Left renal cortex interstitium (tissue), 4 donors: ENCODE measurements at places on chromosomes 13 and 19.

DNA sequence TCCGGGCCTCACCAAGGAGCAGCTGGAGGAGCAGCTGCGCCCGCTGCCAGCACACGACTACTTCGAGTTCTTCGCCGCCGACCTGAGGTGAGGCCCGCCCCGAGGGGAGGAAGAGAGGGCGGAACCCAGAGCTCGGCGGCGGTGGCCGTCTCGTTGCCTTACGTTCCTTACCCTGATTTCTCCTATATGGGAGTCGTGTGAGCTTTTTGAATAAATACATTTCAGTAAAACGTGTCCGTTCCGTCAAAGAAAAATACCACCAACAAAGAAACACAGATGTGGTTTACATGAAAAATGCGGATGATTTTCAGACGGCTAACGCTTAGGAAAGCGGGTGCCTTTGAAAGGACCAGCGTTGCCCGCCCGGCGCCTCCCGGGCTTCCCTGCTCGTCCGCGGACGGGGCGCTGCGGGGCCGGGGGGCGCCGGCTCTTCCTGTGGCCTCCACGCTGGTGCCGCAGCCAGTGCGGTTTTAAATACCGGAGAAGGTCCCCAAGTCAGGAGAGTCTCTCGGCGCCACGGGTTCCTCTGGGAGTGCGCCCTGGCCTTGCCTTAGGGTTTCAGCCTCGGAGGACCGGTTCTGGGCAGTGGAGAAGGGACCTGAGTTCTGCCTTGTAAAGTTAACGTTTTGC is 755 bp downstream of the UPF3A start:
- DNase-seq: peak; percentile 77

GRCh38 chr13:75787249-75787928 is 151.3 kb downstream of the LMO7 start:
- DNase-seq: no peak

DNA sequence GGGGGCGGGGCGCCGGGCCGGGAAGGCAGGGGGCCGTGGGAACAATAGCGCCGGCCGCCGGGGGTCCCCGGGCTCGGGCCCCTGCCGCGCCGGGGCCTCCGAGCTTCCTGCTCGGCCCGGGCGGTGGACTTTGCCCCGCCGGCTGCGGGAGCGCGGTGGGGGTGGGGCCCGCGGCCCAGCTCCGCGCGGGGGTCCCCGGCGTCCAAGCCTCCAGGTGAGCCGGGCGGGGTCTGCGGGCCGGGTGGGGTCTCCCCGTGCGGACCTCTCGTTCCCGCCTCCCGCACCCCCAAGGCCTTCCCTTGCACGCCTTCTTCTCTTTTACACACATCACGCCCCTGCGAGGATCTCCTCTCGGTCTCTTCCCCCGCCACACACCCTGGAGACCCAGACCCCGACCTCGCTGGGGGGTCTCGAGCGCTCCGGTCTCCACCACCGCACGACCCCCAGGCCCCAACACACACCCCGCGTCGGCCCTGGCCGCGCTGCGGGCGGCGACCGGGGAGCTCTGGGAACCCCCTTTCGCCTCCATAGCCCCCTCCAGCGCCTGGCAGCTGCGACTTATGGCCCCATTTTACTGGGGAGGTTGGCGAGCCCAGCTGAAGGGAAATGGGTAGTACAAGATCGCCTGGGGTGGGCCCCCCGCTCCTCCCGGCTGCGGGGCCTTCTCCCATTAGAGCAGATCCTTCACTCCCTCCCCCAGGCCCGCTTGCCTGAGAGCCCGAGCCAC is 711 bp downstream of the CAMSAP3 start:
- no peak for DNase-seq

GRCh38 chr13:112333756-112334543 is 42.2 kb upstream of the SPACA7 start:
- DNase-seq: no peak

DNA sequence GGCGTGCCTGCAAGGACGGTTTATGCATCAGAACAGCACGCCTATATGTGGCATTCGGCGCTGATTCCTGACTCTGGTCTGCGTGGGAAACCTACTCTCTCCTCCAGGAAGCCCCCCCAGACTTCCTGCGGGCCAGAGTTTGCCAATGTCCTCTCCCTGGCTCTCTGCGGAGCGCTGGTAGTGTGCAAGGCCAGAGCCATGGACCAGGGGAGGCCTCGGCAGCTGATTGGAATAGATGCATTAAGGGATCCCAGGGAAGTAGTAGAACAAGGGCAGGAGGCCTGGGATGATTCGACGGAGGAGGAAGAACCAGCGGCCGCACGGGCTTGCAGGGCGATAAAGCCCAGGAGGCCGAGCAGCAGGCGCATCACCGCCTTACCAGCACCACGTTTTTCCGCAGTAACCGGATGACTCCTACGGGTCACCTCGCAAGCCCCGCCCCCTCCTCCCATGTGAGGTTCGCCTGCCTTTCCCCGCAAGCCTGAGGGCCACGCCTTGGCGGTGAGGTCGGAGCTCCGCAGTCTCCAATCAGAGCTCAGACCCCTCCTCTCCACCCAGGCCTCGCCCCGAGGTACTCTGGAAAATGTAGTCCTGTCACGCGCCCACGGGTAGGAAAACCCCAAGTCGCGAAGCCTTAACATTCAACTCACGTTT is 5.0 kb downstream of the CLEC11A start:
- no peak for DNase-seq
